ENCODE measurements at places on chromosomes 7 and 10.
A peak's percentile ranks its signal among the peaks of the same experiment; 100 is the strongest.

GRCh38 chr7:76009672-76010600 lies 15.5 kb upstream of the TMEM120A start:
- no peak for DNase-seq

DNA sequence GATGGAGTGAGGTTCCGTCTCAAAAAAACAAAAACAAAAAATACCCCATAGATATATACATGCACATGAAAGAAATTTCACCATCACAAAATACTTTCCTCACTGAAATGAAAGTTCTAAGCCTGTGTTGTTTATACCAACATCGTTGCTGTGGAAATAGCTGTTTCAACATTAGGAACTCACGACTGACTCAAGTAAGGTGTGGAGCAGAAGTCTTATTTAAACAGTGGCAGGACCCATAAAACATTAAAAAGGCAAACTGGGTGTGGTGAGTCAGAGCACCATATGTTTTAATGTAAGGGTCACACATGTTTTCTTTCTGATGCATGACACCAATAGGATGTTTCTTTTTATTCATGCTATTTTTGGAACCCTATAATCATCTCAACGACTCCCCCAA lies 48.3 kb downstream of the BAIAP2L1 start:
- no peak for DNase-seq

DNA sequence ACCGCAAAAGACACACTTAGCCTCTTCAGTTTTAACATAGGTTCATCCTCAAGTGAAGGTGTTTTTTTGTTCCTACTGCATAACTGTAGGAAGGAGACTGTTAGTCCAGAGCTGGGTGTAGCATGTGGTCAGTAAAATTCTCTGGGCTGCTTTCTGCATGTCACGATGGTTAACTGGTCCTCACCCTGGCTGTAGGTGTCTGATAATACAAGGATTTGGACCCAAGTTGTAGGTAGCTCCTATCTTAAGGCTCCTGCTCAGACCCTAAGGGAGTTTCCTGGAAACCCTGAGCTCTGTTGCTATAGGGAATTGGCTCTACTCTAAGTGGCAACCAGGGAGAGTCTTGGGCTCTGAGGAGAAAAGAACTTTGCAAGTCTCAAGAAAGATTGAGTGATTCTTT lies 112.9 kb downstream of the SAMD9 start:
- DNase-seq: no peak

DNA sequence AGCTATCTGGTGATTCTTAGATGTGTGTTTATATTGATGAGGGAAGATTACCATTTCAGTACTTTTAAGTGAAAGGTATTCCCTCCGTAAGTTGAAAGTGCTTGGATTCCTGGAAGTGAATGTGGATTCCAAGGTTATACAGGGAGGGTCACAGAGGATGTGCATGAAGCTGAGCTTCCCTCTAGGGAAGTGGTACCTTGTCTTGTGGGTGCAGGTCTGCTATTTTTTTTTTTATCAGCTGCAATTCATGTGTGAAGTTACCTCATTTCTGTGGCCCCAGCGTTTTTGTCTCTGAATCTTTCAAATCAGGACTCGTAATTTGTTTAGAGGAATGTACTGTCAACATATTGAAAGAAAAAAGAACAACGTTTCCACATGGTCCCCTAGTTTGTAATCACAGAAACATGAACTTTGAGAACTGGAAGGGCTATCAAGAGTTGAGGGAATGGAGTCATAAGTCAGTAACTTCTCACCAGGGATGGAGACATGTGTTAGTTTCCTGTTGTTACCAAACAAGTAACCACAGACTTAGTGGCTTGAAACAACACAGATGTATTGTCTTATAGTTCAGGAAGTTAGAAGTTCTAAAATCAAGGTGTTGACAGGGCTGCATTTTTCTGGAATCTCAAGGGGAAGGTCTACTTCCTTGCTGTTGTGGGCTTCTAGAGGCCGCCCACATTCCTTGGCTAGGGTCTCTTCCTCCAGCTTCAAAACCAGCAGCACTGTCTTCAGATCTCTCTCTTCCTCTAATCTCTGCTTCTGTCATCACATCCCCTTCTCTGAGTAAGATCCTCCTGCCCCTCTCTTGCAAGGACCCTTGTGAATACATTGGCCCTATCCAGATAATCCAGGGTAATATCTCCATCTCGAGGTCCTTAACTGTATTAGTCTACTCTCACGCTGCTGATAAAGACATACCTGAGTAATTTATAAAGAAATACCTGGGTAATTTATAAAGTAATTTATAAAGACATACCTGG lies 64.4 kb downstream of the RAB18 start:
- no peak for DNase-seq

DNA sequence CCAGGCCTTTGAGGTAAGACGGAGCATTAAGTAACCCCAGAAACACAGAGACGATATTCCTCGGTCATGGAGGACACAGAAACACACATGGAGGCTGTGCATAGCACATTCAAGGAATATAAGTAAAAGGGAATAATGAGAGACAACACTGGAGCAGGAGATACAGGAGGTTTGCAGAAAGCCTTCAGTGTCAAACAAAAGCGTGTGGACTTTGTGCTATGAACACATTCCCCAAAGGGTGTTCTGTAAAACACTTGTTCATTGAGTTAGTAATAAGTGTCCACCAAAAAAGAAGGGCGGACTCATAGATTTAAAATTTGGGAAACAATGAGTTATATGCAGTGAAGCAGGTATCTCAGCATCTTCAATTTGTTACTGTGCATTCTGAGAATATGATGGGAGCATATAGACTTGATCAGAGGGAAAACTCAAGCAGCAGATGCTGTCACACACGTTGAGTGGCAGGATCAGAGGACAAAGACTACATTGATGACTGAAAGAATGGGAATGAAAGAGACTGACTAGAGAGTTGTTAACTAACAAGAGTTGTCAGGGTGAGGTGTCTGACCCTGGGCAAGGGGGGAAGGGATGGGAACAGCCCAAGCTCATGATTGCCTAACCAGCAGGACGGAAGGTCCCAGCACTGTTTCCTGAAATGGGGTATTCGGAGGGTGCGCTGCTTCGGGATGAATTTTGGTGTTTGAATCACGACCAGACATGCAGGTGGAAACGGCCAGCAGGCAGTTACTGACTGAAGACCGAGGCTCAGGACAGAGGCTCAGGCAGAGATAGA lies 85.2 kb upstream of the VIPR2 start:
- no peak for DNase-seq

DNA sequence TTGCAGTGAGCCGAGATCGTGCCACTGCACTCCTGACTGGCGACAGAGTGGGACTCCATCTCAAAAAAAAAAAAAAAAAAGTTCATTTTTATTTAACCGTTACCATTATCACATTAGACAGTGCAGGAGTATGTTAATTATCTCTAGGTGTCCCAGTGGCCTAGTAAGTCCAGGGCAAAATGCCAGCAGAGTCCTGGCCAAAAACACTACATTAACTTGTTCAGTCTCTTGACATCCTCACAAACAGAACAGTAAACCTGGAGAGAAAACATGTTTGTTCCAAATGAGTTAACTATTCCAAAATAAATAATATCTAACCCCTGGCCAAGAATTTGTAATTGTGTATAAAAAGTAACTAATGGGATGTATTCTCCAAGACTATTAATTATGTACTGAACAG lies 43.2 kb downstream of the PTPRZ1 start:
- no peak for DNase-seq

GRCh38 chr10:132443605-132443982 lies 46.6 kb downstream of the PWWP2B start:
- DNase-seq: peak; percentile 43

DNA sequence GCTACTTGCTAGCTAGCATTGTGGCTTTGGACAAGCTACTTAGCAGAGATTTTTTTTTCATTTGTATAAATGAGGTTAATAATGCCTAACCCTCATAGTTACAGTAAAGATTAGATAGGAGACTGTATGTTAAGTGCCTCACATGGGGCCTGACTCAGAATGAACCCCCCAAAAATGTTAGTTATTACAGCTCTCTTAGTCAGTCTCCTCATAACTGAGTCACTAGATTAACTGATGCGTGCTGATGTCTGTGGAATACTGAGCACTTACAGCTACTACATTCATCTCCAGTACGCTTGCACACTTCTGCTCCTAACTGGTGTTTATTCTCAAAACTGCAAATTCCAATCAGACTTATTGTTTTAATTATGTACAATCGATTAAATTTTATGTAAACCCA lies 315.3 kb downstream of the SNX13 start:
- no peak for DNase-seq

DNA sequence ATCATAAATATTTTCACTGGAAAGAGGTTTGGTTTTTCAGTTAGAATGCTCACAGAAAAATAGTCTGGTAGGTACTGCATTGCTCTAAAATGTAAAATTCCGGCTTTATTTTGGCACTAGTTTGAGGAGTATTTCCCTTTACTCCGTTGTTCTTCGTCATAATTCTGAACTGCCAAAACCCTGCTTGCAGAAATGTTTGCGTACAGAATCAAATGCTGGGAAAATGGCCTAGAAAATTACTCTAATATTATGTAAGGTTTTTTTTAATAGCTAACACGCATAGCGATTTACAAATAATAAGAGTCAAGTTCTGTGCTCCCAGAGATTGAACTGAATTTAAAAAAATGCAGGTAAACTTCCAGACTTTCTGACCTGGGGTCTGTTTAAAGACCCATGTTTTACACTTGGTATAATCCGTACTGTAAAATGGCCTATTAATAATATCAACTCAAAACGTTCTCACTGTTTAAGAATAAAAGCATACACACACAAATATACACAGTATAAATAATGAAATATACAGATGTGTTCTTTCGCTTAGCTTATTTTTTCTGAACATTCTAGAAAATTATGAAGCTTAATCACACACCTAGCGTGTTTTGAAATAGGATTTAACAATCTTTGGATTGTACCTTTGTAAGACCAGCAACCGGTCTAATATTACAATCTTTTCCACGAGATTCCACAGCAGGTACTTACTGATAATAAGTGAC lies 23.5 kb upstream of the ANLN start:
- no peak for DNase-seq
